CD8-positive, alpha-beta memory T cell (primary cell): ENCODE measurements at places on chromosomes 3 and 15. TPM values are rescaled to one million over a fixed set of nuclear protein-coding genes. Genes with fewer than 3 reads are reported as not detected.

Gene TMEM108
- not detected for total RNA-seq

Gene LNP1
- total RNA-seq = 1.6 TPM

Gene SYNPR
- total RNA-seq = not detected

Gene MYO1E
- total RNA-seq = 15.3 TPM

Gene MAP6D1
- 3.7 TPM for total RNA-seq

Gene ABI3BP
- not detected for total RNA-seq

Gene TRAT1
- 27.2 TPM for total RNA-seq

Gene SPRED1
- total RNA-seq = 1.4 TPM

Gene DPPA4
- total RNA-seq = 0.16 TPM

Gene GOLGA6A
- total RNA-seq = not detected

Gene UTS2B
- not detected for total RNA-seq

Gene HTR3D
- not detected for total RNA-seq

Gene MASP1
- not detected for total RNA-seq

Gene PPP1R14D
- total RNA-seq = not detected

Gene PPARG
- 0.74 TPM for total RNA-seq

Gene LIPC
- total RNA-seq = 0.28 TPM

Gene TRPM1
- total RNA-seq = not detected

Gene C3orf20
- 0.18 TPM for total RNA-seq

Gene SUSD5
- not detected for total RNA-seq

Gene TMEM207
- total RNA-seq = not detected

Gene CCDC14
- 36.0 TPM for total RNA-seq

Gene UROC1
- total RNA-seq = not detected

Gene FETUB
- total RNA-seq = not detected

Gene AMOTL2
- total RNA-seq = not detected

Gene P2RY14
- 0.84 TPM for total RNA-seq

Gene CHRNB4
- not detected for total RNA-seq

Gene NDN
- 0.77 TPM for total RNA-seq
